Purkinje cell (primary cell): ENCODE measurements at places on chromosomes 16 and 17. TPM values are rescaled to one million over a fixed set of nuclear protein-coding genes. Genes with fewer than 3 reads are reported as not detected.

The TP53TG3B gene
- polyA plus RNA-seq = not detected in 2 replicates

The GGT6 gene
- not detected in 2 replicates for polyA plus RNA-seq

The HAP1 gene
- polyA plus RNA-seq = 0.27 and 1.7 TPM in 2 replicates

The TP53TG3F gene
- polyA plus RNA-seq = not detected in 2 replicates

The MYH1 gene
- polyA plus RNA-seq = not detected in 2 replicates

The CTF1 gene
- polyA plus RNA-seq = 0.15 TPM in 1 of 2 replicates, not detected in the other

The CHST5 gene
- 0.14 TPM in 1 of 2 replicates, not detected in the other for polyA plus RNA-seq
